Activated CD8-positive, alpha-beta T cell treated with anti-CD3 and anti-CD28 coated beads, Interleukin-2, amount 10 ng/mL, durations not matched to agents 7 days and 5 days (primary cell): ENCODE measurements at places on chromosomes 4 and X. TPM values are rescaled to one million over a fixed set of nuclear protein-coding genes. Genes with fewer than 3 reads are reported as not detected.

The FAM47A gene
- not detected for total RNA-seq

The CDX4 gene
- not detected for total RNA-seq

The SERPINA7 gene
- total RNA-seq = not detected

The BMPR1B gene
- not detected for total RNA-seq

The SFRP2 gene
- total RNA-seq = not detected

The NUDT9 gene
- total RNA-seq = 11.0 TPM

The EXOC1L gene
- total RNA-seq = not detected

The IDH3G gene
- 66.9 TPM for total RNA-seq

The HOPX gene
- total RNA-seq = 63.6 TPM

The OR13H1 gene
- total RNA-seq = not detected

The GEMIN8 gene
- 16.9 TPM for total RNA-seq

The RNF212 gene
- total RNA-seq = 2.7 TPM

The CFAP99 gene
- total RNA-seq = not detected

The MAGEA9B gene
- not detected for total RNA-seq

The AGTR2 gene
- not detected for total RNA-seq

The UPF3B gene
- 10.9 TPM for total RNA-seq

The CFP gene
- total RNA-seq = 13.1 TPM

The ARSD gene
- total RNA-seq = 2.5 TPM

The MSANTD1 gene
- 1.0 TPM for total RNA-seq

The PSAPL1 gene
- total RNA-seq = not detected

The BGN gene
- total RNA-seq = not detected

The CPZ gene
- 0.21 TPM for total RNA-seq

The MANBA gene
- total RNA-seq = 15.1 TPM

The GPRASP1 gene
- total RNA-seq = 1.1 TPM
